ENCODE measurements at places on chromosomes 5 and 9. TPM values are rescaled to one million over a fixed set of nuclear protein-coding genes. Genes with fewer than 3 reads are reported as not detected.
A peak's percentile ranks its signal among the peaks of the same experiment; 100 is the strongest.

Gene ZER1
- total RNA-seq: 19.8 TPM

Gene BNC2
- 4.5 TPM for total RNA-seq

Gene RIMOC1
- total RNA-seq: 11.4 TPM

Gene SMIM32
- total RNA-seq: not detected

Gene LHFPL2
- 39.6 TPM for total RNA-seq

Gene DAB2IP
- 15.3 TPM for total RNA-seq

Gene PNPLA7
- total RNA-seq: 1.1 TPM

Gene KIF4B
- 0.26 TPM for total RNA-seq

DNA sequence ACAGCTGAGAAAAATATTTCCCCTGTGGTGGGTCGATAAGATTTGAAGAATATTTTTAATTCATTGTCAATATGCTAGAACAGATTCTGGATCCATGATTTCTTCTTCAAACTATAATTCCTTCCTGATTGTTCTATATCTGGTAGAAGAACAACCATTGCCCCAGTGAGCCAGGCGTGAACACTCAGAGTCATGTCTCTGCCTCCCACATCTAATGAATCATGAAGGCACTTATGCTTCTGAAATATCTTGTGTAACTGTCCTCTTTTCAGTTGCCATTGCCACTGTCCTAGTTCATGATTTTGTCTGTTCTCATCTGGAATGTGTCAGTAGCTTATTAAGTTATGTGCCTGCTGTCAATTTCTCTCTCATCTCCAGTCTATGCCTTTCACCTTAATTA, 40.0 kb downstream of the GABRG2 start:
- DNase-seq: no peak

DNA sequence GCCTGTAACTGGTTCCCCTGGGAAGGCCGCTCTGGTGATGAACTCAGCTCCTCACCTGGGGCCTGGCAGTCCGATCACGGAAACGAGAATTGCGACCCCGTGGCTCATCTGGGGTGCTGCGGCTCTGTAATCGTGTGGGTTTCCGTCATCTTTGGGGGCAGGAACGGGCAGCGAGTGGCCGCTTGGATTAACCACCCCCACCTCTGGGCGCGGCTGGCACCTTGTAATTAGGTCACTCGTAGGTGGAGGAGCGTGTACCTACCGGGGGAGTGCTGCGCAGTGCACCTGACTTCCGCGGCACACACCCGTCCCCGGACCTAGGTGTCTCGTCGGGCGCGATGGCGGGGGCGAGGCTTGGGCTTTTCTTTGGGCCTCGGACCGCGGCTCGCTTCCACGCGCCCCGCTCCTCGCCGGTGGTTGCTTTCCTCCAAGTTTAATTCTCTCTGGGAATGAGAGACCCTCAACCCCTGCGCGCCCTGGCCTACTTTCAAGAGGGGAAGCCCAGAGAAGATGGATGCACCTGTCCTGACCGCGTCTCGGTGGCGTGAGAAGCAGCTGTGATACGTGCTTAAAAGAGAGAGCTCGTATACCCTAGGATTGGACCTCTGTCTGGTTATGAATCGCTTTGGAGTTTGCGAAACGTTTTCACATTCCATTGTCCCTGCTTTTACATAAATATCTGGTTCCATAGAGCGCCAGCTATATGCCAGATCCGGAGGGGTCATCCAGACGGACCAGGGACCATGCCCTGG, 744 bp upstream of the PPP2CA start:
- no peak for DNase-seq

GRCh38 chr5:7886849-7887475, 18.0 kb downstream of the MTRR start:
- DNase-seq: peak; percentile 52

GRCh38 chr5:74098941-74099340, 472.9 kb downstream of the ARHGEF28 start:
- no peak for DNase-seq

GRCh38 chr9:77374266-77374665, 196.9 kb downstream of the VPS13A start:
- no peak for DNase-seq
